Right ventricle myocardium superior (tissue), 1 donor: ENCODE measurements at places on chromosomes 16 and 17. TPM values are rescaled to one million over a fixed set of nuclear protein-coding genes. Genes with fewer than 3 reads are reported as not detected.

DNA sequence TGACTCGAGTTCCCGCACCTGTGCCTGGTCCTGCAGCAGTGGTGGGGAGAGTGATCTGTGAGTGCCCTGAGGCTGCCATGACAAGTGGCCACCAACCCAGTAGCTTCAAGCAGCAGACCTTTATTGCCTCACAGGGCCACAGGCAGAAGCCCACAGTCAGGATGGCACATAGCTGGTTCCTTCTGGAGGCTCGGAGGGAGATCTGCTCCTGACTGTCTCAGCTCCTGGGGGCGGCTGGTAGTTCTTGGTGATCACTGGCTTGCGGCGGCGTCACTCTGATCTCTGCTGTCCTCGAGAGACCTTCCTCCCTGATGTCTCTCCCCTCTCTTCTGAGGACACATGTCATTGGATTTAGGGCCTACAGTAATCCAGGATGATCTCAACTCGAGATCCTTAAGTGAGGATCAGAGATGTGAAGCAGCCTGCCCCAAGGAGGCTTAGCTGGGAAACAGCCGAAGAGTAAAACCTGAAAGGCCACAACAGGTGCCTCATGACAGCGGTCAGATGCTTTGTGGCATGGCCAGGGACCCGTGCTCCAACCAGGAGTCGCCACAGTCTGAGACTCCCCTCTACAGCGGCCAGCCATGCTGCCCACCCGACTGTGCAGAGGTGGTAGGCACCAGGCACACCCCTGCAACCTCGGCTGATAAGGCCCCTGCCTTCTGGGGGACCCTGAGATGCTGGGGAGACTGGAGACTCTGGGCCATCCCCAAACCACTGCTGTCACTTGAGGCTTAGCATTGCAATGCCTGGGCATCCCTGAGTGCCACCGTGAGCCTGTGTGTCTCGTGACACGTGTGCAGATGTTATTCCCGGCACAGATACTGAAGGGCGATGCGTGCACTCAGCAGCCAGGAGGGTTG is 30.0 kb upstream of the SLC38A10 start:
- no peak for DNase-seq

GRCh38 chr17:75087558-75088453 is at the start of gene SLC16A5:
Gene SLC16A5, plus strand, starts transcription at chr17:75087954. Its CDS starts 5,683 bp downstream, at chr17:75093637.
- DNase-seq, result peak; percentile 94

DNA sequence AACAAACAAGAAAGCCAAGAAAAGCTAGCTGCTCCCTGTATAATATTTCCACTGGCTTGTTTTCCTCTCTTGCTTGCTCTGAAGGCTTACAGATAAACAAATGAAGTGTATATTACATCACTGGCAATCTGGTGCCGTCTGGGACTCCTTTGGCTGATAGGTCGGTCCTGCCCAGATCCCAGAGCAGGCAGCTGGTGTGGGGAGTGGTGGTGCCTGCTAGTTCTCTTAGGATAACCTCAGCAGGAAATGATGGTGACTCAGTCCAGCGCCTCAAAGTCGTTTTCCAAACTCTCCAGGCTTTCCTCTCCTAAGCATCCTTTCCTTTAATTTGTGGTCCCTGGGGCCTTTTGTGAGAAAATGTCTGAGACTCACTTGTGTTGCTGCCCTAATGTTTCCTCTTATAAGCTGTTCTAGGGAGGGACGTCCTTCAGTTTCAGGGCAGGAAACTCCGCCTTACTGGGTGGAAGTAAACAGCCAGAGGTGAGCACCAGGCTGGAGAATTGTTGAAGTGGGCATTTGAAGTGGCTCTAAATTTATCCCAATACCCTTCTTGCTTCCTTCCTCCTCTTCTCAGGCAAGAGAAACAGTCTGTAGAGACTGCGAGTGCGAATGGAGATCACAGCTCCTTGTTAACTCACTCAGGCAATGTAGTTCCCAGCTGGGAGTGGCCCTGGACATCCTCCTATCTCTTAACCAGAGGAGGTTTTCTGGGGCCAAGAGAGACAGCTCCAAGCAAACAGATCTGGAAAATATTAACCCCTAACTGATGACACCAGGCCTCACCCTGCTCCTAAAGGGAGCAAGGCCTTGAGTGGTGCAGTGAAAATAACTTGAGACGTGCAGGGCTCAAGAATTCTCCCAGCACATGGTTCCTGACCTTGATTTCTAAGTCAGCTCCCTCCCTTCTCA is 34.9 kb downstream of the CD300LF start:
- peak; percentile 66 for DNase-seq

GRCh38 chr17:521561-522325 is 169.1 kb upstream of the RPH3AL start:
- DNase-seq, result no peak

DNA sequence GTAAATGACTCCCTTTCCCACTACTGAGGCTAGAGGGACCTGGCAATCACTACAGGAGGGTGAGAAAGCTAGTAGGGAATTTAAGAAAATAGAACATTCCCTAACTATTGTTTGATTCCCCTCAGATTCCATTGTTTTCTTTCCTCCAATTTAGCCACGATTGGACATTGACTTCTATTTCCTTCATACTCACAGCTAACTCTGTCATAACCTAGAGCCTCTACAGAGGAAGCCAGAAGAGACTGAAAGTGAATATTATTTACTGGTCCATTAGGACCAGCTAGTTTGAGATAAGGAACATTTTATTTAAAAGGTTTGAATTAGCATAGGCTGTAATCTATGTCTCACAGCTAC is 14.9 kb downstream of the SNF8 start:
- no peak for DNase-seq

The COX6A2 gene
- 1,514 TPM for total RNA-seq
